ENCODE measurements at places on chromosomes 1 and 21.

GRCh38 chr1:245991266-245991665, 515.8 kb downstream of the SMYD3 start:
- DNase-seq = no peak

DNA sequence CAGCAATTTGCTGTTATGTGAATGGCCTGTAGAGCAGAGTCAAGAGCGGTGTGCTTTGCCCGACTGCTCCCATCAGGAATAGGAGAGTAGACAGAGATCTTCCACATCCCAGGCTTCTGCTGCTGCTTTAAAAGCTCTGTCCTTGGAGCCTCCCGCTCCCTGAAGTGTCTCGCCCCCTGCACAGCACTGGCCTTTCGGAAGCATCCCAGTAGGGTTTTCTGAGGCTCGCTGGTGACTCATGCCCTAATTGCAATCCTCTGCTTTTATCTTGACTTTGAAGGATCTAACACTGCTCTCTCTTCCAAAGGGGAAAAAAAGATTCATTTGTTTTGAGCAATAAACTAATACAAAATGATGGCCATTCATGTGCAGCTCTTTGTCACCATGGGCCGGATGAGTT, 13.3 kb upstream of the CD101 start:
- no peak for DNase-seq

GRCh38 chr21:22691658-22692057, 1693.4 kb downstream of the NCAM2 start:
- no peak for DNase-seq

DNA sequence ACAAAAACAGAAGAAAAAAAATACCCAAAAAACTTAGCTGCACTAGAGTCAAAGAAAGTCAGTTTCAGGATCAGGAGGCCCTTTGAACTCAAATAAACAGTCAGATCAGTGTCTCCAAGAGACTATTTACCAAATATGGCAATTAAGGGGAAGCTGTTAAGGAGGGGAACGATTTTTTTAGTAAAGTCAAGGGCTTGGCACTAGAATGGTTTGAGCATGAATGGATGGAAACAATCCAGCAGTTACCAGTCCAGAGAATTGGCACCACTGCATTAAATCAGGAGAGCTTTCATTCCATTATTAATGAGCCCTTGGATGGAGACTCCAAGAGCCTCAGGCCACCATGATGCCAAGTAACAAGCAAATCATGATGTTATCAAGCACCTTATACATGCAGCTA, 7.2 kb downstream of the TRAPPC3 start:
- no peak for DNase-seq

DNA sequence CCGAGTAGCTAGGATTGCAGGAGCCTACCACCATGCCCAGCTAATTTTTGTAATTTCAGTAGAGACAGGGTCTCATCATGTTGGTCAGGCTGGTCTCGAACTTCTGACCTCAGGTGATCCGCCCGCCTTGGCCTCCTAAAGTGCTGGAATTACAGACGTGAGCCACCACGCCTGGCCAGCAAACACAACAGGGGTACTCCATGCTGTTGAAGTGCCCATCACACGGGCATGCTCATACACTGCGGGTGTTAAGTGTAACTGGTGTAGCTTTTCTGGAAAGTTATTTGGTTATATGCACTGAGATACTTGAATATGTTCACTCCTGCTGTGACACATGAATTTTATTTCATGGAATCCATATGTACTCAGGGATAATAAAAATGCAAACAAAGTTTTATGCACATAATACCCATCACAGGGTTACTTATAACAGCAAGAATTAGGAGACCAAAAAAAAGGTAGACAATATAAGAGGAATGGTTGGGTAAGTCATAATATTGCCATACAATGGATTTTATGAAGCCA, 9.2 kb downstream of the SRSF4 start:
- no peak for DNase-seq

DNA sequence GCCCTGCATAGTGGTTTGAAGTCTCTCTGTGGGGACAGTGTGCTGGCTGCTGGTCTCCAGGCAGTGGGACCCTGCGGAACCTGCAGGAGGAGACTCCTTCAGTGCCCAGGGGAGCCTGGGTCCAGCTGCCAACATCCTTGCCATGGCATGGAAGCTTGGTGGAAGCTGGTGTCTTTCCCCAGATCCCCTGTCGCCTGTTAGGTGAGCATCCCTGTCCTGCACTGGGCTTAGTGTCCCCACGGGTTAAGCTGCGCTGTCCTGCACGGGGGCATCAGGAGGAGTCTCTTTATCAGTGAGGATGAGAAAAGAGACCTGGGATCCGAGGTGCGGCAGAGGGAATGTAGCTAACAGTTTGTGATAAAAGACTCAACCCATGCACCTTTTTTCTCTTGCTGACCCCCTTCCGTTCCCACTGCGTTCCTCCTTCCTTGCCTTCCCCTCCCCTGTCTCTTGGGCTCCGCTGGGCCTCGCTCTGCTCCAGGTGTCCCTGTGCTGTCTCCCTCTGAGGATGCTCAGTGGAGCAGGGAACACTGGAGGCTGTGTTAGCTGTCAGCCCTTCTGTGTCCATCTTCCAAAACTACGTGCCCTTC, 59.3 kb downstream of the SLC37A1 start:
- no peak for DNase-seq

DNA sequence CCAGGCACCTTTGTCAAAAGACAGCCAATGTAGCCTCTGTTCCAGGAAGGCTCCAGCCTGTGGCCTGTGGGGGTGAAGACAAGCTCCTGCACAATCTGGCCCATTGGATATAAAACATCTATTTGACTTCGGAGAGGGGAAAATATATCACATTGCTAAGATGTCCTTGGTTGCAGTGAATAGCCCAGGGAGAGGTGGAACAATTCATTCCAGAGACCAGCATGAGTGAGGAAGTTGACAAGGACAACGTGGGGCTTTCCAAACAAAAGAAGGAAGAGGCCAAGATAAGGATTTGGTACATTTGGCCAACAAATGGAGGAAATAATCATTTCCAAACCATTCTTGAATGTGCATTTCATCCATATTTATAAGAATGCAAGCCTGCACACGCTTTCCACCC, 187.0 kb downstream of the ETS2 start:
- DNase-seq = no peak

DNA sequence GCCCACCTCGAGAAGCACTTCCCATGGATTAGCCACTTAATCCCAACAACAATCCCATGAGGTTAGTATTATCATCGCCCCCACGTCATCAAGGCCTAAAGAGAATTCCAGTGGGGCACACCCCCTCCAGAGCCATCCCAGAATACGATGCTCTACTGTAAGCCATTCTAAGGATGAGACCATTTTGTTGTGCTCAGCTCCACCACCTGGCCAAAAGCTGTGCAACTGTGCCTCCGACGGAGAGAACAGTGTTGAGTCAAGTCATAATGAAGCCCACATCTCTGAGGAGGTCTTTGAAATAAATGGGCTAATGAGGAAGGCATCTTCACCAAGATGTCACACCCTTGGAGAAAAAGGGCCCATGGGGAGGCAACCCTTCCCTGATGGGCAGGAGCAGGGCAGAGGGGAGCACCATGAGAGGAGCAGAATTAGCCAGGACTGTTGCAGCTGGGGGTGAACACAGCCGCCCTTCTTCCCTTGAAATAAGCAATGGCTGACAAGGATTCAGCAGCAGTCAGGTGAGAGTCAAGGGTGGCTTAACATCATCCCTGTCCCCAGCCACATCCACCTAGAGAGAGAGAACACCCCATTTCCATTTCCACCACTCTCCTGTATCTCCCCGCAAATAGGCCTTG, 14.6 kb downstream of the SYF2 start:
- no peak for DNase-seq

DNA sequence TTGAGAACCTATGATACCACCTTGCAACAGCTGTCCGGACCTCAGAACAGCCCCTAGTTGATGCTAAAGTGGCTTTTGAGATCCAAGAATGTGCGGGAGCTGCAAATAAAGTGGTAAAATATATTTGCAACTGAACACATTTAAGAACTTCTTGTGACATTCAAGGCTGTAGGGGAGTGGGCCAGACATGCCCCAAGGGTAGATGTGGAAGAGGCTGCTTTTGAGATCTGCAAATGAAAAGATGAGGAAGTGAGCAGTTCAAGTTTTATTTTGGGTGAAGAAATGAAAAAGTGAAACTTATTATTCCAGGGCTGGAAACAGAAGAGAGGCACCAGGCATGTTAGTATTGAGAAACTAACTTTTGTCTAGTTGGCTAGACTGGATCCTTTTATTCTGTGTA, 359.5 kb upstream of the PLXNA2 start:
- DNase-seq = no peak
